CD4-positive, alpha-beta T cell (primary cell): ENCODE measurements at places on chromosomes 2 and 18.

DNA sequence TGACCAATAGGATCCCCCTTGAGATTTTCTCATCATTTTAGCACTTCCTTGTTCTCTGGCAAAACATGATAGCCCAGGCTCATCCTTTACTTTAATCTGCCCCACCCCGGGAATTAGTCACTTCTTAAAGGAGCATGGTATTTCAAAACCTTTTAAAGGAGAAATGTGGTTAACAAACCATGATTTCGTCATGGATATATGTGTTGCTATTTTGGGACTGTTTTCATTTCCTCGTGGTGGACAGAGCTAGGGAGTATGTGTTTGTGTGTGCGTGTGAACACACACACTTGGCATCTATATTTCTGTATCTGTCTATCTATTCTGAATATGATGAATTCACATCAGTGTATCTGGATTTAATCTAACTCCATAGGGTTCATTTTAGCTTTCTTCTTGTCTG is 128.1 kb downstream of the BIRC6 start:
- DNase-seq: no peak
- H3K36me3 ChIP-seq: peaks cover 85% of the 10 kb centered on the region
- H3K27ac ChIP-seq: no peak overlapping the region
- H3K4me1 ChIP-seq: no peaks in the 10 kb centered on the region

DNA sequence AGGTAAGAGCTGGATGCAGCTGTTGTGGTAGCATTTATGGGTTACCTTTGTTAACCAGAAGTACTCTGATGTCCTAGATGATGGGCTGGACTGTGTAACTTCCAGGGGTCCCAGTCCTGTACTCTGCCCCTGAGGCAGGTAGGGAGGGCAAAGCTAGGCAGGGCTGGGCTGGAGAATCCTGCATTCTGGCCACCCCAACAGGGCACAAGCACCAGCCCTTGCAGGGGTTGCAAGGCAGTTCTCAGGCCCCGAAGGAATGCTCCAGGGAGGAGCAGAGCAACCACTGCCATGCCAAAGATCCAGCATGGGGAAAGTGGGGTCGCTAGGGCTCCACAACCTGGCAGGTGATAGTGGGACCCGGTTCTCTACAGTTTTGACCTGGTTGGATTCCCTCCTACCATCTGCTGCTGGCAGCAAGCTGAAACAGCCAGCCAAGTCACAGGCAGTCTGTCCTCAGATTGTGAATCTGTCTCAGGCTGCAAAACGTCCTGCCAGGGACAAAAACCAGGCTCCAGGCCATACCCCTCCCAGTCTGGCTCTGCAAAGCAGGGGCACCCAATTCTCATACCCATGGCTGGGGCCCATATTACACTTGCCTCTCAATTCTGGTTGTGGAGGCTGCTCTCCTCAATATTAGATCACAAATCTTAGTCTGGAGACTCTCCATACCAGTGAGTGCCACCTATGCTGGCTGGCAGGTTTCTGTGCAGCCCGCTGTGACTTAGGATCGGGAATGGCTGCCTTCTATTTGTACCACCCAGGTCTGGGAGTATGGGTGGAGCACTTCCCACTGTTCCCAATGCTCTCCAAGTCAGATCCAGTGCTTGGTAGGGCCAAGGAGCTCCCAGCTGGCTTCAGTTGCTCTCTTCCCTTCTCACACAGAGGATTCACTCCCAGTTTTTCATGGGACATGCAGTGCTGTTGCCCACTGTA is 61.1 kb downstream of the SMCHD1 start:
- H3K27ac ChIP-seq: no peak overlapping the region
- H3K4me3 ChIP-seq: no peak overlapping the region
- no peaks in the 10 kb centered on the region for H3K27me3 ChIP-seq
- peaks cover 9% of the 10 kb centered on the region for H3K4me1 ChIP-seq
- H3K36me3 ChIP-seq: peaks cover 88% of the 10 kb centered on the region
- DNase-seq: no peak

GRCh38 chr2:222440673-222441422 is 16.5 kb downstream of the SGPP2 start:
- no peaks in the 10 kb centered on the region for H3K27me3 ChIP-seq
- DNase-seq: no peak
- no peak overlapping the region for H3K4me3 ChIP-seq
- H3K36me3 ChIP-seq: no peaks in the 10 kb centered on the region
- no peaks in the 10 kb centered on the region for H3K4me1 ChIP-seq

DNA sequence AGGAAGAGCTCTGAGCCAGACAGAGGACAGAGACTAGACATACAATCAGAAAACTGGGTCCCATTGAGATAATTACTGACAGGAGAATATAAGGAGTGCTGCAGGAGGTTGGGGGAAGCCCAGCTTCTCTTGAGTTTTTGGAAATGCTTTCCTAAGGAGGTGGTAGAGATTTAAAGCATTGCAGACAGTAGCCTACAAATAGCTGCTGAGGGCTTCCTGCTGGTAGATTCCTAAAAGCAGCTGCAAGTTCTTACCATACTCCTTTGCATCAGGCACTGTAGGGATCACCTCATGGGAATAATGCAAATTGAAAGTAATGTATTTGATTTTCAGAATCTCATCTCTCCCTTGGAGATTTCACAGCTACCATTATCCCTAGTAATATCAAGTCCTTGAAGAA is 902.6 kb upstream of the GCFC2 start:
- H3K4me3 ChIP-seq: no peak overlapping the region
- H3K27me3 ChIP-seq: no peaks in the 10 kb centered on the region
- no peaks in the 10 kb centered on the region for H3K4me1 ChIP-seq
- H3K36me3 ChIP-seq: no peaks in the 10 kb centered on the region

- peaks cover 51% of the 10 kb centered on the region for H3K4me1 ChIP-seq
- no peaks in the 10 kb centered on the region for H3K27me3 ChIP-seq
- DNase-seq: no peak
- no peak overlapping the region for H3K4me3 ChIP-seq
- peaks cover 43% of the 10 kb centered on the region for H3K36me3 ChIP-seq
- H3K27ac ChIP-seq: no peak overlapping the region
Observed at GRCh38 chr2:73933194-73933593, 6.5 kb downstream of the DGUOK start.

- no peaks in the 10 kb centered on the region for H3K27me3 ChIP-seq
- H3K4me3 ChIP-seq: no peak overlapping the region
- DNase-seq: no peak
- no peaks in the 10 kb centered on the region for H3K4me1 ChIP-seq
Observed at GRCh38 chr2:109435901-109436598, 177.7 kb downstream of the SEPTIN10 start.

GRCh38 chr18:26561769-26562168 is 13.4 kb upstream of the KCTD1 start:
- H3K4me1 ChIP-seq: no peaks in the 10 kb centered on the region
- no peak overlapping the region for H3K27ac ChIP-seq
- H3K27me3 ChIP-seq: no peaks in the 10 kb centered on the region
- H3K36me3 ChIP-seq: no peaks in the 10 kb centered on the region

DNA sequence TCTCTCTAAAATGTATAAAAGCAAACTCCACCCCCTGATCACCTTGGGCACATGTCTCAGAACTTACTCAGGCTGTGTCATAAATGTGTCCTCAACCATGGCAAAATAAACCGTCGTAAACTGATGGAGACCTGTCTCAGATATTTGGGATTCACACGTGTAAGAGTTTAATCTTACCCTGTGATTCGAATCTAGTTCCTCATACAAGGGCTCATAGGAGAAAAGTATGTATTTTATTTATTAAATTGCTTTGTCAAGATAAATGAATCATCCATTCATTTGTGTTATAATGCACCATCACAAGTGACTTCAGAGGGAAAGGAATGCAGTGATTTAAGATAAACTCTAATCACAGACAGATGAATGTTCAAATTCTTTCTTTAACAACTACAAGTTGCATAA is 712.5 kb upstream of the LRATD1 start:
- H3K27ac ChIP-seq: no peak overlapping the region
- DNase-seq: no peak

DNA sequence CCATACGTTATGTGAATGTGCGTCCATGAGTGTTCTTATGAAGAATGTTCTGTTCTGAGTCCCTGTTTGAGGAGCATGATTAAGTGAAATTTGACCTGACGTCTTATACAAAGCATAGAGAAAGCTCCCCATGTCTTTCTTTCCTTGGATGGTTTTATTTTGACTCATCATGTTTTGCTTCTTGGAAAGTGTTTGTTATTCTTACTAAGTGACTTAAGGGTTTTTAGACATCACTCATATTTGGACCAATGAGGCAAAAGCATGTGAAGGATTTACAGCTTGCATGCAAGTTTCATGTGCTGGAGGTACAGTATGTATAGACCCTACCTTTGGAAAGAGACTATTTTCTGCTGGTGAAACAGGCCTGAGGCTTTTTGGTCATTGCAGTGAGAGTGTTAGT is 33.5 kb upstream of the ZEB2 start:
- no peaks in the 10 kb centered on the region for H3K4me1 ChIP-seq
- no peak overlapping the region for H3K4me3 ChIP-seq
- no peak overlapping the region for H3K27ac ChIP-seq
- DNase-seq: no peak

- peaks cover 8% of the 10 kb centered on the region for H3K4me1 ChIP-seq
- H3K4me3 ChIP-seq: no peak overlapping the region
- no peak overlapping the region for H3K27ac ChIP-seq
- DNase-seq: no peak
- H3K36me3 ChIP-seq: peaks cover 35% of the 10 kb centered on the region
- no peaks in the 10 kb centered on the region for H3K27me3 ChIP-seq
Observed at GRCh38 chr2:241649404-241649803, 11.9 kb downstream of the ATG4B start.

GRCh38 chr2:134314202-134314601 is 60.3 kb downstream of the MGAT5 start:
- H3K4me3 ChIP-seq: no peak overlapping the region
- DNase-seq: no peak
- no peaks in the 10 kb centered on the region for H3K27me3 ChIP-seq
- H3K36me3 ChIP-seq: peaks cover 25% of the 10 kb centered on the region
- no peak overlapping the region for H3K27ac ChIP-seq
- H3K4me1 ChIP-seq: peaks cover 43% of the 10 kb centered on the region

DNA sequence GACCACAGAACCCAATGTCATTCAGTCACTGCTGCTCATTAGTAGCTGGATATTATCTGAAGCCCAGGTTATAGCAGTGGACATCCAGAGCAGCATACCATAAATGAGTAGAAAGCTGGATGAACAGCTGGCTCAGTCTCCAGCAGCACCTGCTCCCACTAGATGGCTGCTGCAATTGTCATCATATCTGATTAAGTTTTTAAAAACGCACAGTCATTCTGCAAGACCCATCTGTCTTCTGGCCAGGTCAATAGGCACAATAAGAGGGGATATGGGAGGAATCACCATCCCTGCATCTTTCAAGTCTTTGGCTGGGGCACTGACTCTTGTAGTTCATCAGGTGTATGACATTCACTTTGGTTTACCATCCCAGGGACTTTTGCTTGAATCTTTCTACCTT is 55.1 kb upstream of the XDH start:
- H3K27me3 ChIP-seq: peaks cover 6% of the 10 kb centered on the region
- DNase-seq: no peak
- no peaks in the 10 kb centered on the region for H3K4me1 ChIP-seq
- no peak overlapping the region for H3K4me3 ChIP-seq

GRCh38 chr2:12389344-12390045 is 327.2 kb upstream of the TRIB2 start:
- H3K4me1 ChIP-seq: no peaks in the 10 kb centered on the region
- no peak overlapping the region for H3K27ac ChIP-seq
- H3K27me3 ChIP-seq: no peaks in the 10 kb centered on the region
- no peak overlapping the region for H3K4me3 ChIP-seq
- H3K36me3 ChIP-seq: no peaks in the 10 kb centered on the region

- H3K27me3 ChIP-seq: no peaks in the 10 kb centered on the region
- DNase-seq: peak; percentile 74
- no peaks in the 10 kb centered on the region for H3K36me3 ChIP-seq
- no peak overlapping the region for H3K27ac ChIP-seq
- no peak overlapping the region for H3K4me3 ChIP-seq
Observed at GRCh38 chr2:227862227-227862740, 9.1 kb upstream of the DAW1 start.

DNA sequence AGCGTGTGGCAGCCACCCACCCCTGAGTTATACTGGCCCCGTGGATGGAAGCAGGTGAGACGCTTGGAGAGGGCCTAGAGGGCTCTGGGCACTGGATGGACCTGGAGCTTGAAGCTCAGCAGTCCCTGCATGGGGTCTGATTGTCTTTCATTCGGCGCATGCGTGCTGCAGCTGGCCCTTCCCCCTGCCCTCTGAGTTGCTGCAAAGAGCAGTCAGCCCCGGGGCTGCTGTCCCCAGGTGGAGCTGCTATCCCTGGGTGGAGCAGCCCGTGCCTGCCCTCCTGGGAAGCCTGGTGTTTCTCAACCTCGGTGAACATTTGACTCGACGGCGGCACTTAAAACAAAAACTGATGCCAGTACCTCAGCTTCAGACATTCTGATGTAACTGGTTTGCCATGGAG is 29.6 kb downstream of the IGFBP5 start:
- peaks cover 5% of the 10 kb centered on the region for H3K27me3 ChIP-seq
- no peak overlapping the region for H3K4me3 ChIP-seq
- no peak for DNase-seq
- no peaks in the 10 kb centered on the region for H3K36me3 ChIP-seq

GRCh38 chr2:883803-884748 is 66.6 kb upstream of the SNTG2 start:
- DNase-seq: no peak
- H3K27me3 ChIP-seq: no peaks in the 10 kb centered on the region
- H3K4me3 ChIP-seq: no peak overlapping the region
- H3K4me1 ChIP-seq: no peaks in the 10 kb centered on the region

DNA sequence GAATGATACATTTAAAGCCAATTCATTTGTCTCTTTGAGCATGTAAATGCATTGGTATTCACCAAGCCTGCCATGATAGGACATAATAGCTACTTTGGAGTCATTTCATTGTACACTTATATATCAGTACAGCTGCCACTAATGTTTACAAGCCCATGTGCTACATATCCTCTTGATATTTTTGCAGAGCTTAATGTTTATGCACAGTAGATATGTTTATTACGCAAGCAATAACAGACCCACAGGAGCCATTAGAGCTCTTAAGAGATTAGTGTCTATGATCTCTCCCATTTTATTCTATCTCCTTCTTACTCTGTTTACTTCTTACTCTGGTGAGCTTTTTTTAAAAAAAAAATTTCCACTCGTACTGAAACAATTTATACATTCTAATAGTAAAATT is 1132.1 kb upstream of the ZEB2 start:
- no peak overlapping the region for H3K4me3 ChIP-seq
- no peaks in the 10 kb centered on the region for H3K27me3 ChIP-seq
- no peaks in the 10 kb centered on the region for H3K36me3 ChIP-seq

GRCh38 chr2:150282771-150283371 is 204.6 kb downstream of the RND3 start:
- DNase-seq: no peak
- no peaks in the 10 kb centered on the region for H3K4me1 ChIP-seq
- H3K27ac ChIP-seq: no peak overlapping the region
- H3K27me3 ChIP-seq: no peaks in the 10 kb centered on the region
- H3K4me3 ChIP-seq: no peak overlapping the region

GRCh38 chr2:123061534-123061933 is 963.6 kb upstream of the CNTNAP5 start:
- H3K4me3 ChIP-seq: no peak overlapping the region
- H3K27ac ChIP-seq: no peak overlapping the region
- no peak for DNase-seq
- H3K4me1 ChIP-seq: no peaks in the 10 kb centered on the region
- no peaks in the 10 kb centered on the region for H3K36me3 ChIP-seq

GRCh38 chr2:44362207-44363015 is 664 bp downstream of the CAMKMT start:
- peak overlapping the region; percentile 100 for H3K27ac ChIP-seq
- H3K4me3 ChIP-seq: peak overlapping the region; percentile 89
- no peaks in the 10 kb centered on the region for H3K36me3 ChIP-seq

- no peak overlapping the region for H3K4me3 ChIP-seq
- no peaks in the 10 kb centered on the region for H3K4me1 ChIP-seq
- no peak for DNase-seq
- no peak overlapping the region for H3K27ac ChIP-seq
- no peaks in the 10 kb centered on the region for H3K36me3 ChIP-seq
Observed at GRCh38 chr2:217928324-217929181, 74.2 kb downstream of the TNS1 start.
